GM23338 (cell line): ENCODE measurements at places on chromosomes 1 and 21. TPM values are rescaled to one million over a fixed set of nuclear protein-coding genes. Genes with fewer than 3 reads are reported as not detected.

DNA sequence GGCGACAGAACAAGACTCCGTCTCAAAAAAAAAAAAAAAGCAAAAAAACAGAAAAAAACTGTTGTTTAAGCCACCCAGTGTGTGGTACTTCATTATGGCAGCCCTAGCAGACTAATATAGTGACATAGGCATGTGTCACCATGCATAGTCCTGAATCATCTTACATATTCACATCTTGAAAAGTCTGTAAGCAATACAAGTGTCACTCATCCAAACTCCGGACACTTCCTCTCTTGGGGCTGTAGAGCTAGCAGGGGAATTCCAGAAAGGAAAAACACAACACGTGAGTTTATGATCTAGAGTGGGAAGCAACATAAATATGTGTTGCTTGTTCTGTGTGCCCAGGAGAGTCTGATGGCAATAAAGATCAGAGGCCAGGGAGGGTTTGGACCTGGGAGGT is 81.6 kb upstream of the KCNE2 start:
- H3K27me3 ChIP-seq: no peaks in the 10 kb centered on the region
- no peaks in the 10 kb centered on the region for H3K36me3 ChIP-seq
- H3K27ac ChIP-seq: no peak overlapping the region
- no peak for DNase-seq
- H3K4me1 ChIP-seq: no peaks in the 10 kb centered on the region

Gene FCRL4
- not detected in 2 replicates for polyA plus RNA-seq

Gene ZFP69B
- polyA plus RNA-seq: 4.6 and 5.2 TPM in 2 replicates

Gene BMP8B
- polyA plus RNA-seq: 0.16 and 0.17 TPM in 2 replicates

- H3K27ac ChIP-seq: peak overlapping the region; percentile 88; the same call in 1 of the 2 replicates
- no peak for DNase-seq
- peaks cover 5% of the 10 kb centered on the region; the same call in 1 of the 2 replicates for H3K36me3 ChIP-seq
- H3K4me3 ChIP-seq: peak overlapping the region; percentile 88
- H3K4me1 ChIP-seq: peaks cover 60% of the 10 kb centered on the region
These were observed 1.3 kb downstream of the CERS2 start for GRCh38 chr1:150973258-150973835.

DNA sequence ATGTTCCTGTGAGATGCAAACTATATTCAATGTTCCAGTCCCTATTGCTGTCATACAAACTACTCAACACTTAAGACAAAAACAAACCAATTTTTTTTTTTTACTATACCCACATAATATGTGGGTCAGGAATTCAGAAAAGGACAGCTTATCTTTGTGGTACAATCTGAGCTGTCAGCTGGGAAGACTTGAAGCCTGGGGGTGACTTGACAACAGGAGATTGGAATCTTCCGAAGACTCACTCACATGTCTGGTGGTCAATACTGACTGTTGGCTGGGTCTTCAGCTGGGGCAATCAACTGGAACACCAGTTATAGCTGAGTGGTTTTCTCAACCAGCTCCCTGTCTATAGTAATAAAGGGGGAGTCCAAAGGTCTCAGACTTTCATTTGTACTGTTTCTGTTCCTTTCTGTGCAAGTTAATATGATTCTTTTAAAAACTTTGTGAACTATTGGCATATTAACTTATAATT is 81.7 kb upstream of the ATP1B1 start:
- H3K4me3 ChIP-seq: no peak overlapping the region
- H3K27me3 ChIP-seq: no peaks in the 10 kb centered on the region
- H3K27ac ChIP-seq: no peak overlapping the region
- no peaks in the 10 kb centered on the region for H3K36me3 ChIP-seq
- DNase-seq: no peak

DNA sequence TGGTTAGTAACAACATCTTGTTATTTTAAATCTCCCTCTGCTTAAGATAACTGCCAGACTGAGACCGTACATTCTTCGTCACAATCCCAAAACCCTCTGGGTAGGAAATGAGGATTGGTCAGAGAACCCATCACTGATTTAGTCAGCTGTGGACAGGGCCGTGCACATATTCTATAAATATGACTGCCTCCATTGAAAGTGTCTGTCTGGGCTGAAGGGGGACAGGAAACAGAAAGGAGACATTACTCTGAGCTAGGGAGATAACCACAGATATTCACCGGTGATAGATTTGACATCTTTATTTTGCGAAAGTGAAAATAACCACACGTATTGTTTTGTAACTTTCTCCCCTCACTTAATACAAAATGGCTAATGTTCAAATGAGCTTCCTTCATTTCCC is 36.9 kb upstream of the ST6GALNAC5 start:
- H3K27ac ChIP-seq: no peak overlapping the region
- no peak overlapping the region for H3K4me3 ChIP-seq
- no peak for DNase-seq
- H3K4me1 ChIP-seq: no peaks in the 10 kb centered on the region
- no peaks in the 10 kb centered on the region for H3K36me3 ChIP-seq

Gene LRRC8D
- polyA plus RNA-seq: 22.4 and 23.6 TPM in 2 replicates

Gene NKAIN1
- 14.7 and 18.1 TPM in 2 replicates for polyA plus RNA-seq

Gene LCE1A
- polyA plus RNA-seq: not detected in 2 replicates

Gene ZNF326
- 31.1 and 35.1 TPM in 2 replicates for polyA plus RNA-seq

Gene FMO4
- polyA plus RNA-seq: 2.4 and 3.1 TPM in 2 replicates

DNA sequence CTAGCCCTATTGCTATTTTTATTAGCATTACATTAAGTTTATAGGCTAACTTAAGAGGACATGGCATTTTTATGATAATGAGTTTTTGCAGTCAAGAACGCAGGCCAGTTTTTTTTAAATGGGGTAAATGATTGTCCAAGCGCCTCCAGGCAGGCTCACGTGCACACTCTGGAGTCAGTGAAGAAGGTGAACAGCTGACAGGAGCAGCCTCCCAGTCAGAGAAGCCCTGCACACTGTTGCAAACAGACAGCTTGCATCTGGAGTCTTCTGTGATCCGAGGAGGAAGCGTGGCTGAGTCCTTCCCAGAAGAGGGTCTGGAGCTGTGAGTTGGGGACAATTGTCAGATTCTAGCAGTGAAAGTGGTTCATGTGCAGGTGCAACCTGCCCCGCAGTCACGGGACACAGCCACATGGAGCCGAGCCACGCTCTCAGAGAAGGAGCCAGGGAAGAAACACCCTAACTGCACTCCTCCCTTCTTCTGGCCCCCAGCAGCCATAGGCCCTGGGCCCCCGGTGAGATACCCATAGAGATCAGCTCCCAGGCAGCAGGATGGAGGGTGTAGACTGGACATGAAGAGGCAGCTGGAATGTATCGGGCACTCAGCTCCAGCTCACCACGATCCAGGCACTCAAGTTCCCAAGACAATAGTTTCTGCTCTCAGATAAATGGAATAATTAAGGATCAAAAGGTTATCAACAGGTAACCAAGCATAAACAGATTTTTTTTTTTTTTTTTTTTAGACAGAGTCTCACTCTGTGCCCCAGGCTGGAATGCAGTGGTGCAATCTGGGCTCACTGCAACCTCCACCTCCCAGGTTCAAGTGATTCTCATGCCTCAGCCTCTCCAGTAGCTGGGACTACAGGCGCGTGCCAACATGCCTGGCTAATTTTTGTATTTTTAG is 26.4 kb downstream of the CAPN2 start:
- no peaks in the 10 kb centered on the region for H3K36me3 ChIP-seq
- H3K4me3 ChIP-seq: no peak overlapping the region
- H3K27ac ChIP-seq: no peak overlapping the region
- H3K27me3 ChIP-seq: 0 out of 2 replicates have a peak, but pooled peaks cover under 1% of the 10 kb centered on the region
- H3K4me1 ChIP-seq: peaks cover 16% of the 10 kb centered on the region
- DNase-seq: no peak
